Neural crest cell (in vitro differentiated cells): ENCODE measurements at places on chromosomes 4 and X.

- no peak for DNase-seq
Measured at GRCh38 chrX:15448010-15448639, 45.0 kb downstream of the PIR start.

DNA sequence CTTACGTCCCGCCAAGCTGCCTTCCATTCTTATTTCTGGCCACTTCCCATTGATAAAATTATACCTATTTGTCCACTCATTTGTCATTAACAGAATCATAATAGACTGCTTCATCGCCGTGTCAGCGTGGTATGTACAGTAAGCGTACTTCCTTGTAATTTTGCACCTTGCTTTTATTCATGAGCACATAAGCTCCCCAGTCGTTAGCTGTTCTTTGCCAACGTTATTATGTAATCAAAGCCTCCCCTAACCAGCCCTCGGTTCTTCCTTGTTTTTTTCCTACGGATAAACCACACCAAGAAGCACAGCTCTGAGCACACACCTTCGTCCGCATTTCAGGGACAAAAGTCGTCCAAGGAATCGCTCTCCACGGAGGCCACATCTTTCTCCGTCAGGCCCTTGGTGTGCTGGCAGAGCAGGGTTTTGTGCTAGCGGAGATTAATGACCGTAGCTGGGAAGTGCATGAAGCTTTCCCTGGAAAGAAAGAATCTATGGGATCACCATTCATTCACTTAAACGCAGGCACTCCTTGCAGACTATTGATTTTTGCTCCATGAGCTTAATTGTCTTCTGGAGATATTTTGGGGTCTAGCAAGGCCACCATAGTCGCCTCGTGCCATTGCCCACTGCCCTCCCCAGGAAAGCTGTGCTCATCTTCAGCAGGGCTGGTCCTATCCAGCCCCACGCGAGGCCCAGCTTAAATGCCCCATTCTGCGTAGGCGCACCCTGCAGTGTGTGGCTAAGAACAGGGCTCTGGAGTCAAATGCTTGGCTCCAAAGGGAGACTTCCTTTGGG lies 200.9 kb upstream of the PSAPL1 start:
- no peak for DNase-seq

- DNase-seq, result no peak
Measured at GRCh38 chrX:23503835-23504539, 163.3 kb upstream of the PRDX4 start.

GRCh38 chr4:140637836-140638235 lies 69.1 kb upstream of the UCP1 start:
- DNase-seq, result peak; percentile 28

DNA sequence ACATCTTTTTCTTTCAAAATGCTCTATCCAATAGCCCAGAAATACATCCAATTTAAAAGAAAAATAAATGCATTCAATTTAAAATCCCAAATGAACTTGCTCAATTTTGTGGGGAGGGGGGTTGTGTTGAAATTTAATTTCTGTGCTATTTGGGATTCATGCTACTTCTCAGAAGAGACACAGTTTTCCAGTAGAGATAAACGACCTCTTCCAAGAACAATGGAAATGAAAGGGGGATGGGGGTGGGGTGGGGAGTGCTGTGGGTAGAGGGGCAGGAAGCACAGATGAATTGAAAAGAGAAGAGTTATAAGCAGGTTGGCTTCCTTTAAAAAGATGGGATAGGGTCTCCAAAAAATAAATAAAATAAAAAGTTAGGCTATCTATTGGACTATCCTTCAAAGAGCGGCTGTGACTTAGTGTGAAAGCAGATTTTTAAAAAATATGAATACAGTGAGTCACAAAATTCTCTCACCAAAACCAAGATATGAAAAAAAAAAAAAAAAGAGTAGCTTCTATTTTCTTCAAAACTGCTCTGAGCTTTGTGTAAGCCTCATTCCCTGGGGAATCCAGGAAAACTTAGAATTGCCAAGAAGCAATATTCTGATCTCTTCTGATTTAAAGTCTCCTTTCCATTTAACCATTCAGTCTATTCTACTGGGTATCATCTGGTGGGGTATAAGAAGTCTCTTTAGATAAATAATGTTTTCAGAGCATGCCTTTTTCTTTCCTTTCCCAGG lies 324.3 kb downstream of the PTTG2 start:
- no peak for DNase-seq
